Right ventricle myocardium inferior (tissue), 1 donor: ENCODE measurements at places on chromosomes 13 and 19. TPM values are rescaled to one million over a fixed set of nuclear protein-coding genes. Genes with fewer than 3 reads are reported as not detected.

ZNF578 gene
- 1.6 TPM for total RNA-seq

ETV2 gene
- total RNA-seq, result 0.68 TPM

SLC1A6 gene
- not detected for total RNA-seq

ACP7 gene
- total RNA-seq, result not detected

LRRC25 gene
- 5.0 TPM for total RNA-seq

F7 gene
- not detected for total RNA-seq

ANKRD24 gene
- total RNA-seq, result 0.19 TPM
